Ascending aorta (tissue), 2 donors: ENCODE measurements at places on chromosomes 16 and 17.
A peak's percentile ranks its signal among the peaks of the same experiment; 100 is the strongest.

GRCh38 chr16:78425891-78426510 lies 326.5 kb downstream of the WWOX start:
- no peak for DNase-seq

DNA sequence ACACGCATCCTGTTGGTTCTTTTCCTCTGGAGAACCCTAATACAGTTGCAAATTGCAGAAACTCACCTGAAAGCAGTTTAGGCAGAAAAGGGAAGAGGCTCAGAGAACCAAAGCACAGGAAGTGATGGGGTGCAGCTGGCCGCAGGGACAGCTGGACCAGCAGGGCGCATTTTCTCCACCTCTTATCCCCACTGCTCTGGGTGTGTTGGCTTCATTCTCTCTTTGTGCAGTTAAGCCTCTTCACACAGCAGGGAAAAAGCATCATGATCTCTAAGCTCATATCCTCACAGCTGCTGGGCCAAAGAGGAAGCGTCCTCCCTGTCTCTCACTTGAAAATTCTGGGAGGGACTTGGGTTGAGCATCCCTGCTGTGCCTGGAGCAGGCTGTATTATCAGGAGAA lies 20.0 kb upstream of the LRRC75A start:
- no peak for DNase-seq

- DNase-seq = peak; percentile 31
These were observed 22.1 kb upstream of the IL21R start for GRCh38 chr16:27379919-27380318.

DNA sequence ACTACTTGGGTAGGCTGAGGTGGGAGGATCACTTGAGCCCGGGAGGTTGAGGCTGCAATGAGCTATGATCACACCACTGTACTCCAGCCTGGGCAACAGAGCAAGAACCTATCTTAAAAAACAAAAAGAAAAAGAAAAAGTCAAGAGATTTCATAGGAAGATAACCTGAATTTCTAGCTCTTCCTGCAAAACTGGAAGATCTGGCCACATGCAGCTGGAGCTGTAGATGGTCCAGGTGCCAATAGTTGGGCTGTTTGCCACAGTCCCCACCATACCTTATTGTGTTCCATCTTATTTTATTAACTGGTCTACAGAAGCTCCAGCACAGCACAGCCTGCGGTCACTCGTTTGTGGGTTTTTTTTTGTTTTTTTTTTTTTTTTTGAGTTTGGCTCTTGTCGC lies 15.0 kb downstream of the ATP2A1 start:
- no peak for DNase-seq

DNA sequence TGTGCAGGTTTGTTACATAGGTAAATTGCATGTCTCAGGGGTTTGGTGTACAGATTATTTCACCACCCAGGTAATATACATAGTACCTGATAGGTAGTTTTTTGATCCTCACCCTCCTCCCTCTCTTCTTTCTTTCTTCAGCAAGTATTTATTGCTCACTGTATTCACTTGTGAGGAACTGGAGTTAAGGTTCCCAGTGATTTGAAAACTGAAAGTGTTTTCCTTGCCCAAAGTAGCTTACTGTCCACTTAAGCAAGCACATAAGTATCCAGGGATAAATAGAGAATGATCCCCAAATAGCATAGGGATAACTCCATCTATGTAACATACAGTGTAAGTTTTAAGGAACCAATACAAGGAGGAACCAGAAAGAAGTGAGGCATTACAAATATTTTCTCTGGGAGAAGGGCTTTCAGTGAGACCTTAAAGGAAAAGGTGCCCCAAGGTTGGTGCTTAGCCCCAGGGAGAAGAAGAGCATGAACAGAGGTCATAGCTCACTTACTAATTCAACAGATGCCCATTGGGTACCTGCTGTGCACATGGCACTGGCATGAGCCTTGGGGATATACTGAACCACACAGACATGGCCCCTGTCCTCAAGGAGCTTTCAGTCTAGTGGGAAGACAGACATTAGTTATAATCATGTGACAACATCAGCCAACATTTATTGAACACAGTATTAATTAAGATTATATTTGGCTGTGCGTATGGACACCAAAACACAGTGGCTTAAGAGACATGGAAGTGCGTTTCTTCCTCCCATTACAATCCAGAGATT lies 17.0 kb downstream of the MYL4 start:
- no peak for DNase-seq

DNA sequence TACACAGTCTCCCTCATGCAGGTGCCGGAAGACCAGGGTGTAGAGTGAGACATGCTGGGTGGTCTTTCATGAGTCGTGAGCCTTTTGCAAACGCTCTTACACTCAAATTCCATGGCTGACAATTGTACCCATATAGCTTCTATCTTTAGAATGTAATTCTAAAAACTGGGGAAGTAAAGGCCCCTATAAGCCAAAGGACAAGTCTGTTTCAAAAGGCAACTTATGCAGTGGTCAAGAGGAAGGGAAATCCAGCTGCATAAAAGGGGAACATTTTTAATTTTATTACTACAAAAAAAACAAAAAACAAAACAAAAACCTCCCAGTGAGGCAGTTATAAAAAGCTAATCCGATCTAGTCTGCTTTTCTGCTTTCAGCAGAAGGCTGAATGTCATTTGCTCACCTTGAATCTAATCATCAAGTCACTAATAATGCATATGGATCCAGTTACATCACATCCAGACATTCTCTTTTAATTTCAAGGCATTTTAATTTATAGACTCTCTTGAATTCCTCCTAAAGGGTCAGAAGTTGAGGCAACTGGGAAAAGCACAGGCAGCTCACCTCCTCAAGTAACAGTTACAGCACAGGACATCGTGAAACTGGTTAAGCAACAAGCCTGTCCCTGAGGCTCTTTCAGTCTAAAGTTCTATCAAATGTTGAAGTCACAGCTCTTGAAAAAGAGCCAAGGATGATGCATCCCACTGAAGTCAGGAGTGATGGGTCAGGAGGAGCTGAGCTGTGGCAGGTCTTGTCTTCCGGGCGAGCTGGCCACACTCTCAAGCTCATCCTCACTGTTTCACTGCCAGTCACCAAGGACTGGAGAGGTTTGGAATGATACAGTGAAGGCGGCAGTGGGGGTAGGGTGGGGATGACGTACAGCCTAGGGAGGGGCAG lies 99.7 kb downstream of the VPS53 start:
- no peak for DNase-seq

DNA sequence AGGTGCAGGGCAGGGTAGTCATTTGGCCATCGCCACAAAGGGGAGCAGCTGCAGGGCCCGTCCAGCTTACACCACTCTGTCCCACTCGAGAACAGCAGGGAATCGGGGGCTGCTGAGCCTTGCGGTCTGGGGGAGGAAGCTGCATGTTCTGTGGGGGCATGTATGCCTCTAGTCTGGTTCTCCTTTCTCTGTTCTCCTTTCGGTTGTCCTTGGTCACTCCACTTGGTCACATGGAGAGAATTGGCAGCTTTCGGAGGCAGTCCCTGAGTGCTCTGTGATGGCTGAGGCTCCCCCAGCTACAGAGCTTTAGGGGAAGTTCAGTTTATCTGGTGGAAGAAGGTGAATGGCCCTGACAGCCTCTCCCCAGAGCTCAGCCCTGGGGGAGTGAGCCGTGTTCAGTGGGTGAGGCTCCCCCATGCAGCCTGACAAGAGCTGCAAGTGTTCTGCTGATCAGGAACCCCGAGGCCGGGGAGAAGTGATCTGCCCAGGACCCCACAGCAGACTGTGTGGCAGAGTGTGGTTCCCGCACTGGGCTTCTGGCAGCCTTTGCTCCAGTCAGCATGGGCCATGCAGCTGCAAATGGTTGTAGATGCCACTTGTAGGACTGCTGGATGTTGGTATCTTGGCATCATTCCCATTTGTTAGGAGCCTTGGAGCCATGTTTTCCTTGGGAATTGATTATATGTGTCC lies 22.3 kb upstream of the SMPD3 start:
- no peak for DNase-seq

DNA sequence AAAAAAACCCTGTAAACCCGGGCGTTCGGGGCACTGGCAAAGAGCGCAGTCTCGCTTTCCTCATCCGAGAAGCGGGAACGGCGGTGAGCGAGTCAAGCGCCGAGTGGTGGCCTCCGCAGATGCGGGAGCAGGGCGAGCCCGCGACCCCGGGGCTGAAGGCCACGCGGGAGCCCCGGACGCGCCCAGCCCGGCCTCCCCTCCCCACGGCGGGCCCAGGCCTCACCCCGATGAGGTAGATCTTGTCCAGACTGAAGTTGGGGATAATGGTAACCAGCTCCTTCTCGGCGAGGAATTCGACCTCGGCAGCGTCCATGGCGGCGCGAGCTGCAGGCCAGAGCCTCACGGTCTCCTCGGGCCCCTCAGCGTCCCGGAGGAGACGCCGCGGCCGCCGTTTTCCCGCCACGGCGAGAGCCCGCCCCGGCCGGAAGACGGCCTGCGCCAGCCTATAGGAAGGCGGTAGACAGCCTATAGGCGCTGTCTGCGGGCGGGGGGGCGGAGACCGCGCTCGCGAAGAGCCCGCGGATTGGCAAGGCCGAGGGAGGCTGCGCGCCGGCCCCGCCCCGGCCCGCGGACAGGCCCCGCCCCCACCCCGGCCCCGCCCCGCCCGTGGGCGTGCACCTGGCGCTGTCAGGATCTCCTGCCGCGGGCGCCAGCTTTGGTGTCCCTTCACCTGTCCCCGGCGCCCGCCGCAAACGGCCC lies at the start of gene GINS2:
TSS of gene GINS2 (minus strand) at position 369 of the 699 bp plus-strand sequence. CDS start at position 313, 56 bp downstream.
- DNase-seq = peak; percentile 67

- no peak for DNase-seq
These were observed 55.2 kb upstream of the SREBF1 start for GRCh38 chr17:17892009-17892408.

DNA sequence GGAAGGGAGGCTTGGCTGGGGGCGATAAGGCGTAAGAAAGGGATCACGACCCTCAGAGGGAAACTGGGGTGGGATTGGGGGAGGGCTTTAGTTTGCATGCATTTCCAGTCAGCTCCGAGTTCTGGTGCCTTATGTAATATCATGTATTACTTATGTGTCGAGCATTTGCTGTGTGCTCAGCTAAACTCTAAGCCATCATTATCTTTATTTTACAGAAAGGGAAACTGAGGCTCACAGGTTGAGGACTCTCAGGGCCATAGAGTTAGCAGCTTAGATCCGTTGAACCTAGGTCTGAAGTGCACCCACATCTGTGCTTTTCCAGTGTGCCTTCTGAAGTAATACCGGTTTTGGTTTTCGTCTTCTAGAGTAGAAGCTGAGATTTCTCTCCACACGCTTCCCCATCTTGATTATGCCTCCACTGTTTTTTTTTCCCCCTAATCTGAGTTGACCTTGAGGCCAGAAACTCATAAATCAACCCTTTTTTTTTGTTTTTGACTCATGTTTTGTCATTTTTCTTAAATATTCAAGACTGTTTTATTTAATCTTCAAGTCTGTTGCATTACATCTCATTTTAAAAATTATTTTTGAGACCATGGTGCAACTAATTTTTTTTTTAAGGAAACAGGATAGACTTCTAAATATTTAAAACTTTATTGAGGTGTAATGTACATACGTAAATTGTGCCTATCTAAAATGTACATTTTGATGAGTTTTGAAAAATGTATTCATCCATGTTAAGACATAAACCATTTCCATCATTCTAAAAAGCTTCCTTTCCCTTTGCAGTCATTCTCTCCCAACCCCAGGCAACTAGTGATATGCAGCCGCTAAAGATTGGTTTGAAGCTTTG lies 741 bp downstream of the CYB5B start:
- no peak for DNase-seq

DNA sequence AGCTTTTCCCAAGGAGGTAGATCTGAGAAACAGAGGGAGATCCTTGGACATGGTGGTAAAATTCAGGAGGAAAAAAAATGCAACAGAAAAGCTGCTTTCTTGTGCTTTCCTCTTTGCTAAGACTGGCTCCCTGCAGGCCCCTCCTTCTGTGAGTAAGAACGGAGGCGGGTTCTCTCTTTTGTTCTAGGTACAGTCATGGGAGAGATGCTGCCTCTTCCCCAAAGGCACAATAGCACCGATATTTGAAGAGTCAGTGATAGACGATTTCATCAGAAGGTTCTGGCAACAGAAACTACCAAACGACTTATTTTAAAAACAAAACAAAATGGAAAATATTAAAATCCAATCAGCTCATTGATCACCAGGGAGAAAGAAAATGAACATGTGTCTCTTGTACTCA lies 32.6 kb upstream of the KIFC3 start:
- no peak for DNase-seq

DNA sequence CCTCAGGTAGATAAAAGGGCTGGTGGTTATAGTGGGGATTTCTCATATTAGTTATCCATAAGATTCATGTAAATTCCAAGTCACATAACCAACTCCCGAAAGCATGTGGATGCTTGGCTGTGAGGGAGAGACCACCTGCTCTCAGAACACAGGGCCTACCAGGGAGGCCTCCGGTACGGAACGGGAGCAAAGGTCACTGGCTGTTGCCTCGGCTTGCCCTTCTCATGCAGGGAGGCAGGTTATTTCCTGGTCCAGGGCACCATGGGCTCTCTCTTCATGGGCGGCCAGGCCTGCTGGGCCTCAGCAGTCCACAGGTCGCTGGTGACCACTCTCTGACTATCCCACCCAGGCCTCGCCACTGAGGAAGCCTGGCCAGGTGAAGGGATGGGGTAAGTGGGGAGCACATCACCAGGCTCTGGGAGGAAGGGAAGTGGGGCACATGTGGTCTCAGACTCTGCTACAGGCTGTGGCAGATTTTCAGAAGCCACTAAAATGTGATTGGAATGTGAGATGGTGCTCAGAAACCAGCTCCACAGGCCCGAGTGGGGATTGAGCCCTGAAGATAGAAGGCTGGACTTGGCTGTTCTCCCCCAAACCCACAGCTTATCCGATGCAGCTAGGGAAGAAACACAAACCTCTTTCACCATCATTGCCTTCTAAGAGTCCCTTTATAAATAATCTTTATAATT lies 45.4 kb downstream of the HNF1B start:
- no peak for DNase-seq

DNA sequence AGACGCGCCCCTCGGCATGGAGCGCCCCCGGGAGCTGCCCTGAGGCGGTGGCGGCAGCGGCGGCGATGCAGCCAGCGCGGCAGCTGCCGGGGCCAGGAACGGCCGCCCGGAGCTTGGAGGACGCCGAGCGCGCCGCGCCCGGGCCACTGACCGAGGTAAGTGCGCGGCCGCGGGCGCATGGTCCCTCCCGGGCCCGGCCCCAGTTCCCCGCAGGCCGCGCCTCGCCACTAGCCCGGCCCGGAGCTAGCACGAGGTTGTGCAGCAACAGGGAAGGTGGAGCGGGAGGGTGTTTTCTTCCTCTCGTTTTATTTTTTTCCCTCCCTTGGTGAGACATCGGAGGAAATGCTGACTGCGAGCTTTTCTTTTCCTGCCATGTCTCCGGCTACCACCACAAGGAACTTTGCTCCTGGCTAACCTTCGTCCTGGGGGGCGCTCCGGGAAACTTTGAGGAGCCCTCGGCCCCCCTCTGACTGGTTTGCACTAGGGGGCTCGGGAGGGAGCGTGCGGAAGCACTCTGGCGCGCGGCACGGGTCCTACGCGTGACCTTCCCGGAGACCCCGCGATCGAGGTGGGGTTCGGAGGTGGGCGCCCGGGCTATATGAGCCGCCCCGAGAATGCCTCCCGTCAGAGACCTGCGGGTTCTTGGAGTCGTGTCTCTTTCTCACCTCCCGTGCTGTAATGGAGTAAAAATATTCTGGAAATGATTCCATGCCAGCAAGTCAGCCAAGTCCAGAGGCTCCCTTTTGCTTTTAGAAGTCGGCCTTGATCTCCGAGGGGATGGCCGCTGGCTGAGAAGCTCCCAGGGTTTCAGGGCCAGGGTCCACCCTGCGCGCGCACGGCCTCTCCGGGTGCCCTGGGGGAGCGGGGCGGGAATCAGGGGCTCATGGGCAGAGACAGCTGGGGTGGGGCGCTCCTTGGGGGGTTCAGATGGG lies 868 bp downstream of the KCNJ12 start:
- DNase-seq = no peak
